Ureter (tissue), 1 donor: ENCODE measurements at places on chromosomes 3 and 15.

DNA sequence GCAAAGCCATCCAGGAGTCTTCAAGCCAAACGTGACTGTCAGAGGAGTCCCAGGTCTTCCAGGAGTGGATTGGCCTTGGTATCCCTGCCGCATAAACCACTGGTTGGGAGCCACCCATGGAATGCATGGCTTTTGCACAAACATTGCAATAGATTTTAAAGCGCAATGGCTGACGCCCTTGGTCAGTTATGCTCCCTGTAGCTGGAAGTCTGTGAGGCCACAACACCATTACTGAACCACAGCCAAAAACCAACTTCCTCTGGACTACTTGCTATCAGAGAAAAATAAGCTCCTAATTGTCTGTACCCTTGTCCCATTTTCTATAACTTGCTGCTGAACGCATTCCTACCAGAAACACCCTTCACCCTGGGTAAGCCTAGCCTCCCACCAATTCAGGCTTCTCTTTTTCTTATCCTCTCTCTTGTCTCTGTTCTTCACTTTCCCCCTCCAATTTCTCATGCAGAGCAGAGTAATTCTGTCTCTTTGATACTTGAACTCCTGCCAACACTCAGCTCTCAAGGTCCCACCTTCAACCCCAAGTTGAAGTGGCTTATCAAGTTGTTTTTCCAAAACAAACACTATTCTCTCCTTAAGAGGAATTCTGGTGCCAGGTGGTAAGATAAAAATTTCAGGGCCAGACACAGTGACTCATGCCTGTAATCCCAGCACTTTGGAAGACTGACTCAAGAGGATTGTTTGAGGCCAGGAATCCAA lies 176.4 kb upstream of the UBE2E1 start:
- no peak for DNase-seq

- DNase-seq = no peak
Measured at GRCh38 chr3:50572801-50573371, 3.6 kb downstream of the HEMK1 start.

DNA sequence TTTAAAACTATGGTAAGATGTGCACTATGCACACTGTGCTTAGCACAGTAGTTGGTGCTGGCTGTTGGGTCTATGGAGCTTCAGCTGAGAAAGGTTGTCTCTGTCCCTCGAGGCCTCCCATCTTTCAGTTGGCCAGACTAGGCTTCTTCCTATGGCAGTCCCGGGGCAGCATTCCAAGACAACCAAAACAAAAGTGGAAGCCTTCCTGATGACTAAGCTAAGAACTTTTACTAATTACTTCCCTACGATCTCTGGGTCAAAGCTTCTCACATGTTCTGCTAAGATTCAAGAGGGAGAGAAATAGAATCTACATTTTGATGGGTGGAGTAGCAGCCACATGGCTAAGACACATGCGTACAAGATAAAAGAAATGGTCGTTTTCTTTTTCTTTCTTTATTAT lies 342.8 kb downstream of the TUSC7 start:
- DNase-seq = no peak

- DNase-seq = no peak
Measured at GRCh38 chr15:91235376-91235775, 135.3 kb downstream of the SV2B start.

GRCh38 chr3:196431181-196432136 lies 768 bp downstream of the UBXN7 start:
- DNase-seq = no peak

DNA sequence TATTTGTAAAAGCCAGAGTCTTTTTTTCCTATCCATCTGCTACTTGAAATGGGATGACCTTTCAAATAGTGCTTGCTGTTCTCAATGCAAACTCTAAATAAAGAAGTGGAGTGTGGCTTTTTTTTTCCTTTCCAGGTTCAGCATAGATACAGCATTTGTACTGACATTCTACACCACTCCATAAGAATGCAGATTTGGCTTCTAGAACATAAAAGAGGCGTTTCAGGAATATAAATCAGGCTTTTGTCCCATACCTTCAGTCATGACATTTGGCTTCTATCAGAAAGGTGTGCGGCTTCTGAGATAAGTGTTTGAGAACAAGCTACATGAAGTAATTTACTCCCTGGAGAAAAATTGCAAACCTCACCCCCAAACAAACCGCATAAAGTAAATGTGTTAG lies 553.1 kb downstream of the FHIT start:
- DNase-seq = no peak

- peak; percentile 58 for DNase-seq
Measured at GRCh38 chr3:53845103-53845880, 927 bp downstream of the CHDH start.

GRCh38 chr3:109225516-109225915 lies 89.0 kb downstream of the C3orf85 start:
- DNase-seq = no peak

GRCh38 chr15:29097971-29098370 lies 171.7 kb downstream of the NSMCE3 start:
- no peak for DNase-seq

- DNase-seq = peak; percentile 52
Measured at GRCh38 chr15:79071901-79072300, 18.7 kb downstream of the RASGRF1 start.

GRCh38 chr15:78056714-78057269 lies 20.7 kb downstream of the TBC1D2B start:
- no peak for DNase-seq

DNA sequence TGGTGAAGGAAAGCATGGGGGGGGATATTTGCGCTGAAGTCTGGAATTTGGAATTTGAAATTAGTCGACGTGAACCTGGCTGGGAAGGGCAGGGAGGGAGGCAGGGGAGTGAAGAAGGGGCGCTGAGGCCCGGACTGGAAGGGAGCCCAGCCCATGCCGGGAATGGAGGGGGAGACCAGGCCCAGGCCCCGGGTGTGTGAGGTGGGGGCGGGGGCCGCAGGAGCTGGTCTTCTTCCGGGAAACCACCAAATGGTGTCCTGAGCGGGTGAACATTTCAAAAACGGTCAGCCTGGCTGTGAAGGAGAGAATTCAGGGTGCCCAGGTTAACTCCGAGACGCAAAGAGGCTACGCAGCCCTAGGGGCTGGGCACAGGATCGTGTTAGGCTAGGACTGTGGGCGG lies 497 bp upstream of the PRR20G start:
- DNase-seq = no peak

- no peak for DNase-seq
Measured at GRCh38 chr3:106183762-106184391, 315.1 kb upstream of the CBLB start.

- DNase-seq = no peak
Measured at GRCh38 chr15:90259524-90259923, 5.9 kb upstream of the NGRN start.

DNA sequence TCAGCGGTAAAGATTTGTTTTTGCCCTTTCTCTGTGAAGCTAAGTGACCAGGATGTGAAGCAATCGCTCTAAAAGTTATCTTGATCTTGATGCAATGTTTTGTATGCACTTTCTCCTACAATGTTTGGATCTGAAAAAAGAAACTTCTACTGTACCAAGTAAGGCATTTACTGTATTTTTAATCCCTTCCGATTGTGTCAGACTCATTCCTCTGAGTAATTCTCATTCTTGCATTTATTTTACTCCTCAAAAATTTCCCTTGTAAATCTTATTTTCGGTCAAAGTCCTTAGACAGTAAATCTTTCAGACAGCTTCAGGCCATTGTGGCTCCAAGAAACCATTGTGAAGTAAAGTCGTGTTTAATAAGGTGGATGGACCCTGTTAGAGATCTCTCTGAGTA lies 141.9 kb downstream of the TP63 start:
- no peak for DNase-seq

- no peak for DNase-seq
Measured at GRCh38 chr3:114223143-114223542, 14.2 kb downstream of the ZNF80 start.

DNA sequence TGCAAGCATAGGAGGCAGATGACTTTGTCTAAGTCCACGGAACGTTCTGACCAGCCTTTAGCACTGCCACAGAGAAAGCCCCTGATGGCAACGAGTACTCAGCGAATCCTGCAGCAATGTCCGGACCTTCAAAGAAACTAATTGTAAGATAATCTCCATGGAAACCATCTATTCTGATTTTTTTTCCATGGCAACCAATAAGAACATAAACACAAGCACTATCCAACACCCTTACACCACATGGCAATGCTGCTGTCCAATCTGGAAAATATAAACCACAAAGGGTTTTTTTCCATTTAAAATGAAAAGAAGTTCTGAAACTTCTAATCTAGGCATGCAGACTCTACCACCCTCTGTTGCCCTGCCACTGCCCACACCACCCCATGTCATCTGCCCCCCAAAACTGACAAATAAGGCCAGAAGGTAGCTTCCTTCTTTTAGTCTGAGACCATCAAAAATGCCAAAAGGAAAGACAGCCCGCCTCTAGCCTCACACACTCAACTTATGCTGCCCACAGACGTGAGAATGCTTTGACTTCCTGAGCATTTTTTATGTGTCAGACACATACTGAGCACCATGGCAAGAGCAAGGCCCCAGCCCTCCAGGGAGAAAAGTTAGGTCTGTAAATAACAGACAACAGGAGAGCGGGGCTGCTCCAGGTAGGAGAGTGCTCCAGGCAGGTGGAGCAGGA lies 44.5 kb downstream of the POC1A start:
- DNase-seq = no peak

GRCh38 chr15:66939016-66939415 lies 126.4 kb upstream of the SMAD3 start:
- DNase-seq = no peak

- DNase-seq = peak; percentile 75
Measured at GRCh38 chr3:40877631-40878463, 321.5 kb upstream of the CTNNB1 start.

- DNase-seq = no peak
Measured at GRCh38 chr3:47250309-47251060, 32.1 kb downstream of the KIF9 start.

DNA sequence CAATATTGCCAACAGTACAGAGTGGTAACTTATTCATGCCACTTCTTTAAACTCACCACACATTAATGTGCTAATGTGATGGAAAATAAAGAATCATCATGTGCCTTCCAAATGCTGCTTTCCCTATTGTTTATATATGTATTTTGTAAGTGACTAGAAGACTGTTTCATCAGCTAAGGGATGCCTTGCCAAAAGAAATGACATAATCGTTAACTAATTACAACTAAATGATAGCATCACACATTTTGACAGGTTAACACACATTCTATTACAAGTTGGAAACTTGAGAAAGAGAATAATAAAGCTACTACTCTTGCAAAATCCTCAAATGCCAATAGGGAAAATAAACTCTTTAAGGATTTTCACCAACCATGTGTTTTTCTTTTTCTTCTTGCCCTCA lies 329.9 kb upstream of the AGTR1 start:
- no peak for DNase-seq

DNA sequence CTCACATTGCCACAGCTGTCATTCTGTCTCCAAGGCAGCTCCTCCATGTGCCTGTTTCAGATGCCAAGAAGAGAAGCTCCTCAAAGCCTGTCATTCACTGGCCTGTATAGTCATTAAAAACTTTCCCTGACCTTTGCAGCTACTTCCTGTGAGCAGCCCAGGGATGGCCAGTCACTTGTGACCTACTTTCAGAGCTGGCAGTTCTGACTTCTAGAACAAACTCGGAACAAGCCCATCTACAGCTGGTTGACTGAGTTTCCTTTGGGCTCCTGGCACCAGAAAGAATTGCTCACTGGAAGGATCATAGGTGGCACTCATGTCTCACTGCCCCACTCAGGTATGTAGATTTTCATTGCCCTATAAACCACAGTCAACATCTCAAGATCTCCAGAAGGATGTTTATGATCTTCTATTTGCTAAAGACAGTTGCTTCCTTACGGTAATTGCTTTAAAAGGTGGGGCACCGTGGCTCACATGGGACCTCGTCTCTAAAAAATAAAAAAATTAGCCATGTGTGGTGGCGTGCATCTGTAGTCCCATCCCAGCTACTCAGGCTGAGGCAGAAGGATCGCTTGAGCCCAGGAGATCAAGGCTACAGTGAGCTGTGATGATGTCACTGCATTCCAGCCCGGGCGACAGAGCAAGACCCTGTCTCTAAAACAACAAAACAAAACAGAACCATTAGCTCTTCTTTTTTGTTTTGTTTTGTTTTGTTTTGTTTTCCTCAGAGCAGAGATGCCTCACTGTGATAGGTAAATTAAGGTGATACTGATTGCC lies 11.2 kb upstream of the ATP13A3 start:
- DNase-seq = no peak

DNA sequence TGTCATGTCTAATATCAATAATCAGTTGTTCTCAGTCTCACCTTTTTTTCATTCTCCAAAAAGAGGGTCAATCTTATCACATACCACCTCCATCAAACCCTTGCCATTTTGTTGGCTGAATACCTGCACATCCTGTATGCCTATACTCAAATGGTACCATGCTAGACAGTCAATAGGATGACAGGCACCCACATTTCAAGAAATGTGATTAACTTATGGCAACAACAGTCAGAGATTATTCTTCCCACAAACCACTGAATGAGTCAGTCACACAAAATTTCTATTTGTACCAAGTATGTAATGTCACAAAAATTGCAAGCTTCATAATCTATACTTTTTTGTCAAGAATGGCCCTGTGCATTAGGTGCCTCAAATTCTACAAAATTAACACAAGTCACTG lies 5.1 kb upstream of the SLC27A2 start:
- no peak for DNase-seq

DNA sequence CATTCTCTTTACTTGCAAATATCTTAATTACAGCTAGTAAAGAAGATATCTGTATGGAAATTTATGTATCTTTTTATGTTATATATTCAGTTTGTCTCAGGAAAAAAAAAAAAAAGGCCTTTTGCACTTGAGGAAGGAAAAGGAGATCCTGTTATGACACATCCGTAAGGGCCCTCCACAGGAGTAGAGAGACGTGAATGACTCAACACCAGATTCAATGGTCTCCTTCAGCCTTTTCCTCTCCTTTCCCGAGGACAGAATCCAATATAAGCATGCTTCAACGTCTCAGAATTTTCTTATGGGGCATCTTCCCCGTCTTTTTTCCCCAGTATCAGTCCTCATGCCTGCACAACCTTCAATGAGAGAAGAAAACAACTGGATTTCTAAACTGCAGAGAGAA lies 340.3 kb downstream of the NTRK3 start:
- no peak for DNase-seq

- DNase-seq = no peak
Measured at GRCh38 chr15:79617071-79617470, 184.9 kb downstream of the MINAR1 start.

- no peak for DNase-seq
Measured at GRCh38 chr15:59616379-59616778, 4.8 kb downstream of the GCNT3 start.

- no peak for DNase-seq
Measured at GRCh38 chr3:17050071-17050470, 165.3 kb downstream of the PLCL2 start.
